Stimulated activated CD4-positive, alpha-beta T cell treated with anti-CD3 and anti-CD28 coated beads, Interleukin-4, amount 100 ng/mL, for 24 hours (primary cell): ENCODE measurements at places on chromosomes 2 and 18.

DNA sequence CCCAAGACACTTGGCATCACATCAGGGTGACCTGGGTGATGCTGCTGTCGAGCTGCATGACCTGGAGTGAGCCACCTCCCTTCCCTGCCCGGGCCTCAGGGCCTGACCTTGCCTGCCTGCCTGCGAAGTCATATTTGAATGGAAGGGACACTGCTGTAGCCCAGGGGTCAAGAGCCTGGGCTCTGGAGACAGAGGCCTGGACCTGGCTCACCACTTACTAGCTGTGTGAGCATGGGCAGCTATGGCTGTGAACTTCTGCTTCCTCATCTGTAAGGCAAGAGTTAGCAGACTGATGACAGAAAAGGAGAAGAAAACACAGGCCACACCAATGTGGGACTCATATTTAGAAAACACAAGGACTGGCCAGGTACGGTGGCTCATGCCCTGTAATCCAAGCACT is 118.7 kb downstream of the ZFP36L2 start:
- DNase-seq: no peak

DNA sequence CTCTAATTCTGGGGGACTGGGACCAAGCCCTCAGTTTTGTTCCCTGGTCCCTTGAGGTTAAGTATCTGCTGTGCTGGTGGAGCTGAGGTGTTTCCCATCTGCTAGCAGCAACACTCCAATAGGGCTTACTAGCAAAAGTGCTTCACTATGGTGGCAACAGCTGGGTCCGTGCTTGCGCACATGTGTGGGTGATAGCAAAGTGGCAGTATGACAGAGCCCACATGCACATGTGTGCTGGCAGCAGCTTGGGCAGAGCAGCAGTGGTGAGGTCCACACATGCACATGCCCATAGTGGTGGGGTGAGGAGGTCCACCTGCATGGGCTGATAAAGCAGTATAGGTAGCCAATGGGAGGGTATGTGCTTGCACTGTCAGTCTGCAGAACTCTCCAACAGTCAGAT is 1723.7 kb downstream of the SUCLG1 start:
- no peak for DNase-seq

GRCh38 chr2:100197631-100198153 is 55.3 kb upstream of the AFF3 start:
- DNase-seq: no peak

DNA sequence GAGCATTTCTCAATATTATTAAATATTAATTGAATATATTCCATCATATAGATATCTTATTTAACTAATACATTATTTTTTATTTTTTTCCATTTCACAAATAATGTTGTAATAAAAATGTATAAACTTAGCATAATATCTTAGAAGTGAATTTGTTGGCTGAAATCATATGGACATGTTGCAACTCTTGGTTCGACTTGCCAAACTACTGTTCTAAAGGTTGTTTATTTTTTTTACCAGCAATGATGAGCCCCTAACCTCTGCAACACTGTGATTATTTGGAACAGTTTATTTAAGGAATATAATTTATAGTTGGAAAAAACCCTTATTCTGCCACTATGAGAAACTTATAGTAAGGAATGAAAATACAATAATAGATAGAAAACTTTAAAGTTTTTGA is 8.8 kb upstream of the NAB1 start:
- no peak for DNase-seq

- no peak for DNase-seq
Observed at GRCh38 chr2:207930747-207931146, 94.6 kb downstream of the PLEKHM3 start.

- no peak for DNase-seq
Observed at GRCh38 chr2:142536966-142537365, 340.5 kb upstream of the KYNU start.

GRCh38 chr2:227301523-227301922 is 23.5 kb upstream of the MFF start:
- no peak for DNase-seq
